ENCODE measurements at places on chromosomes 1 and 21.

DNA sequence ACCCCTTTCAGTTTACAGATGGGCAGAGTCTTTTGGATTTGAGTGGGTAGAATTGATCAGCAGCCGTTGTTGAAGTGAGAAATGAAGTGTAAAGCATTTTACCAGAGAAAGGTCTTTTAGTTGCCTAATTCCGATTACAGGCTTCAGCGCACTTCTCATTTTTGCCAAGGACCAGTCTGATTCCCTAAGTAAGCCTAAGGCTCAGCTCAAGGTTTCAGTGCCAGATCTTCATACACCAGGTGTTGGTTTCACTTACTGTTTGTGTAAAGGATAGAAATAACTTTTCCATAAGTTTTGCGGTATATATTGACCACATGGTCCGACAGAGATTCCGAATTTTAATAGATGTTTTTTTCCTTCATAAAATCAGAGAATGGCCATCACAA is 83.9 kb upstream of the BMP8A start:
- DNase-seq = no peak

GRCh38 chr1:19813643-19813960 is 1.5 kb downstream of the RNF186 start:
- no peak for DNase-seq

GRCh38 chr1:105730701-105731100 is 1325.8 kb upstream of the PRMT6 start:
- DNase-seq = no peak

DNA sequence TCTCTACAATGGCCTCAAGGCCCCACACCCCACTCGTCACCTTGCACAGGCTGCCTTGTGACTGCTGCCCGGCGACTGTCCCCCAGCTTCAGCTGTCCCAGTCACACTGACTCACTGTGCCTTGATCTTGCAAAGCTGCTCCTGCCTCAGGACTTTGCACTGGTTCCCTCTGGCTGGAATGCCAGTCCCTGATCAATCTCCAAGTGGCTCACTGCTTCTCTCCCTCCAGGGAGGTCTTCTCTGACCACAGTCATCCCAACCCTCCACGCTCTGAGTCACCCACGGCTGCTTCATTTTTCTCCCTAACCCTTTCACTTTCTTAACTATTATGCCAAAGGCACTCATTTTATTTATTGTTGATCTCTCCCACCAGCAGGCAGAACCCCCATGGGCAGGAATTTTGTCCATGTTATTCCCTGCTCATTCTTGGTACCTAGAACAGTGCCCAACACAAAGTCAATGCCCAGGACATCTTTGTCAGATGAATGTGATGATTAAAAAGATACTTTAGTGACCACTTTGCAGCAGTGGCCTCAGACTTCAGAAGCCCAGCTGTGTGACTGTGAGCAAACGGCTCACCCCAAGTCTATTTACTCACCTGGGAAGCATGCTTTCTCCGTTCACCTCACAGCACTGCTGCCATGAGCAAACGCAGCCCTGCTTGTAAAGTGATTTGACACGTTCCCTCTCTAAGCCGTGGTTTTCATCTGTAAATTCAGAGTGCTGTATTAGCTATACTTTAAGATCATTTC is 53.4 kb downstream of the ZBTB18 start:
- DNase-seq = no peak

- DNase-seq = no peak
Measured at GRCh38 chr1:47717341-47717740, 279.5 kb downstream of the FOXD2 start.

GRCh38 chr1:110736900-110737605 is 62.3 kb upstream of the KCNA3 start:
- DNase-seq = no peak

- DNase-seq = no peak
Measured at GRCh38 chr1:94384485-94385265, 33.5 kb upstream of the ABCD3 start.
